GM13976 (cell line): ENCODE measurements at places on chromosomes 11 and 22.

DNA sequence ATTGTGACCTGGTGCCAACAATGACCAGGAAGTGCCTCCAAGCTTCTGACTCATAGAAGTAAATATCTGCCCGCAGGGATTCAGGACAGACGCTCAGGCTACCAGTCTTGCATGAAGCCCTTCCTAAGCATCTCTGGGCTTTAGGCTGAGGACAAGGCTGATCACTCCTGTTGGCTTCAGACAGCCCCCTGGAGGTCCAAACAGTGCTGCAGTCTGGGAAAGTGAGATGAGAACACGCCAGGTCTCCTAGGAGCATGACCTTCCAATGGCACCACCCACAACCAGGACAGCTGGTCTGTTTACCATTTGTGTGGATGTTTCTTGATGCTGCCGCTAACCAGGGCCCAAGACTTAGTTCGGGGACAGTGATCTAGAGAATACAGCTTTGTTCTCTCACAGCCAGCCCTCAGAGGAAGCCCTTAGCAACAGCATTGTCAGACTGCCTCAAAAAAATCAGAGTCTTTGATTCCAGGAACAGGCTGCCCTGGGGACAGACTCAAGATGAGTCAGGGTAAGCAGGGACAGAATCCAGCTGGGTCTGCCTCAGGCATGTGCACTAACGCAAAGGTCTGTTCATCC lies 111.2 kb downstream of the ZNF280B start:
- no peak for DNase-seq

GRCh38 chr22:37371491-37371890 lies 55.8 kb downstream of the ELFN2 start:
- DNase-seq: no peak

GRCh38 chr11:2511421-2512369 lies 66.9 kb downstream of the KCNQ1 start:
- DNase-seq: peak; percentile 31

DNA sequence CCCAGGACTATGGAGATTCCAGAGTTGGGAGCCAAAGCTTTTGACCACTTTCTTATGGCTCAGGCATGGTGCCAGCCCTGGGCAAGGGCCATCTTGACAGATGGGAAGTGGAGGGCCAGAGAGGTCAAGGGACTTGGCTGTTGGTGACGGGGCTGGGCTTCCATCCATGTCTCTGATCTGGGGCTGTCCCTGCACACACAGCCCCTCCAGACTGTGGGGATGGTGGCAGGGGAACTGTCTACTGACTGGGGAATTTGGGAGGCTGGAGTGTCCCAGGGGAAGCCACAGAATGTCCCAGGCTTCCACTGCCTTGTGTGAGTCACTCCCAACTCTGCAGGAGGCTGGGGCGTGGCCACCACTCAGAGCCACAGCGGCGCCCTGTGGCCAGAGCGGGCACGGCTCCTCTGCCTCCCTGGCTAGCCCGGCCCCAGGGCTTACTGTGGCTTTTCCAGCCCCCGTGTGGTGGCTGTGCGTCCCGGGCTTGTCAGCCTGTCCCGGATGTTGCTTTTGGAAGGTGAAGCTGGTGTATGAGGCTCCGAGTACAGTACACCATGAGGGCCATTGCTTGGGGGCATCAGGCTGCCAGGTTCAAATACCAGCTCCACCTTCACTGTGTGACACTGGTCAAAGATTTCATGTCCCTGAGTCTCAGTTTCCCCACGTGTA lies 19.6 kb downstream of the C22orf23 start:
- peak; percentile 95 for DNase-seq

GRCh38 chr11:89490981-89491690 lies at the start of gene NOX4:
TSS of gene NOX4 (minus strand) at chr11:89491375. CDS start at chr11:89491246, 129 bp downstream.
- no peak for DNase-seq

GRCh38 chr22:50531962-50532674 lies 2.3 kb upstream of the TYMP start:
- DNase-seq: no peak

DNA sequence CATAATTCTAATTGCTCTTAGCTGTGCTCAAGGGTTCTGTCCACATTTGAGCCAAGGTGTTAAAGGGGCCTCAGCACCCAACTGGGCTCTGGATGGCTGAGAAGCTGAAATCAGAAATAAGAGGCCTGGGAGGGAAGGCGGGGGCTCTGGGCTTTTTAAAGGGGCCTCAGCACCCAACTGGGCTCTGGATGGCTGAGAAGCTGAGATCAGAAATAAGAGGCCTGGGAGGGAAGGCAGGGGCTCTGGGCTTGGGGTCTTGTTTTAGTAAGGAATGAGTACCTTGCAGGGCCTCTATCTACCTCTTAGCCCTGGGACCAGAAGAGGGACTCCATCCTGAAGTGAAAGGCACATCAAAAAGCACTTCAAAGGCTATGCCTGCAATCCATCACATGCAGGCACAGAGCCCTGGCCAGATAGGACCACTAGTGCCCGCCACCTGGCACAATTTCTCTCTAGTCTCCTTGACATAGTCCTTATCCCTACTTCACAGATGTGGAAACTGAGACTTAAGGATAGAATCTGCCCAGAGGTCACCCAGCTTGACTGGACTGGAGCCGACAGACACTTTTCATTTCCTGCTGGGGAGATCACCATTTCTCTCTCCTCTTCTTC lies 35.6 kb downstream of the DKK3 start:
- DNase-seq: no peak

GRCh38 chr11:119585043-119585781 lies 143.8 kb downstream of the NECTIN1 start:
- no peak for DNase-seq

DNA sequence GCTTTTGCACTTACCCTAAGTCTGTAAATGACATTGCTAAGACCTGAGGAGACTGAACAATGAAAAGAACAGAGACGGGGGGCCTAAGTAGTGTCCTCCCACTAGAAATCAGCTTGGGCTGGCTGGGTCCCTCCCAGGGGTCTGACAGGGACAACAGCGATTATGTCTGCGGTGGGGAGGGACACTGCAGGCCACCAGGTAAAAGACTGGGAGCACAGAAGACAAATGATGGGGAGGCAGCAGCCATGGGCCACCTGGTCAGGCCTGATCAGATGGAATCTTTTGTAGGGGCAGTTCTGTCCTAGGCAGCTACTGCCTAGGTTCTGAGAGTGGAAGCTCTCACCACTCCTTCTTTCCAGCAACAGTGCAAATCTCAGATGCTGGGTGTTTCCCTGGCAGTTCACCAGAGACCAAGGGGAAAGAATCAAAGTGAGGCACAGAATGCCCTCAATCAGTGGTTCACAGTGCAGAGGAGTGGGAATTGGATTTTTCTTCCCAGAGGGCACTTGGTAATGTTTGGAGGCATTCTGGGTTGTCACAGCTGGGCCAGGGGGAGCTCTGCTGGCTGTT lies 59.1 kb upstream of the GNAZ start:
- DNase-seq: no peak

GRCh38 chr11:10911907-10912306 lies 54.1 kb upstream of the ZBED5 start:
- DNase-seq: no peak

DNA sequence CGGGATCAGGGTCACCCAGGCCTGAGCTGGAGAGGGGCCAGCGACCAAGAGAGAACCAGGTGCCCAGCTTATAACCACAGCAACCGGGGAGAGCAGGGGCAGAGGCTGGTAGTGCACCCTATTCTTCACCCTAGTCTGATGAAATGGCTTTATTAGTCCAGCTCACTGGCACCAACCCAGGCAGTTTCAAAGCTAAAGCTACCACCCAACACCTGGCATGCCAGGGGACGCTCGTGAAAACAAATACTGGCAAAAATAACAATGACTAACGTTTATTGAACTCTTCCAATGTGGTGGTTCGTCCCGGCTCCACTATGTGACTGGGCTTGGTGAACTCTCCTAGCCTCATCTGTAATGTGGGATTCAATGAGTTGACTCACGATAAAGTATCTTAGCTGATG lies 30.6 kb downstream of the SCGB1A1 start:
- DNase-seq: no peak

- no peak for DNase-seq
Observed at GRCh38 chr22:39999144-39999757, 4.5 kb downstream of the FAM83F start.

GRCh38 chr11:110711776-110712658 lies at the start of gene ARHGAP20:
TSS of gene ARHGAP20 (minus strand) at chr11:110712437. CDS start at chr11:110712231, 206 bp downstream.
- DNase-seq: peak; percentile 85

GRCh38 chr11:131430473-131431208 lies 60.2 kb downstream of the NTM start:
- DNase-seq: no peak

DNA sequence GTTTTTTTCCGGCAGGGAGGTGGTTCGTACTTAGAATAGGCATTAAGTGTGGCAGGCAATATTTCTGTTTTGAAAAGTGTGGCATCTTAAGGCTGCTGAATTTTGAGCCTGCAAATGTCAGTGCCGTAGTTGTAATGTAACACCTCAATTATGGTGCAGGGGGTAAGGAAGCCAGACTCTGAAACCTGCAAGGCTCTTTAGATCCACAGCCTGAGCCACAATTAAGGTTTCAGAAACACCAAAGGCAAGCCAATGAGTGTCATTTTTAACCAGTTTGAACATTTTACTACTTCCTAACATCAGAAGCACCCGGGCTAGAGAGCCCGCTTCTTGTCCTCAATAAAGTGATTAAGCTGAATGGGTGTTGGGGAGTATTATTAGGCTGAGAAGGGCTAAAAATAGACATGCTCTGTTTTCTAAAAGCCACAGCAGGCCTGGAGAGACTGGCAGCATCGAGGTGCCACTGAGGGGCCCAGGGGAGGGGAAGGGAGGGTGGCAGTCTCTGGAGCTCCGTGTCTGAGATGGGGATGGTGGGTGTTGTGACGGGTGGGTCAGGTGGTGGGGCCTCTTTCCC lies 113.4 kb downstream of the ZBTB16 start:
- no peak for DNase-seq

- DNase-seq: no peak
Observed at GRCh38 chr22:27726686-27727449, 74.7 kb downstream of the MN1 start.

- no peak for DNase-seq
Observed at GRCh38 chr11:33844236-33844635, 47.6 kb downstream of the LMO2 start.

DNA sequence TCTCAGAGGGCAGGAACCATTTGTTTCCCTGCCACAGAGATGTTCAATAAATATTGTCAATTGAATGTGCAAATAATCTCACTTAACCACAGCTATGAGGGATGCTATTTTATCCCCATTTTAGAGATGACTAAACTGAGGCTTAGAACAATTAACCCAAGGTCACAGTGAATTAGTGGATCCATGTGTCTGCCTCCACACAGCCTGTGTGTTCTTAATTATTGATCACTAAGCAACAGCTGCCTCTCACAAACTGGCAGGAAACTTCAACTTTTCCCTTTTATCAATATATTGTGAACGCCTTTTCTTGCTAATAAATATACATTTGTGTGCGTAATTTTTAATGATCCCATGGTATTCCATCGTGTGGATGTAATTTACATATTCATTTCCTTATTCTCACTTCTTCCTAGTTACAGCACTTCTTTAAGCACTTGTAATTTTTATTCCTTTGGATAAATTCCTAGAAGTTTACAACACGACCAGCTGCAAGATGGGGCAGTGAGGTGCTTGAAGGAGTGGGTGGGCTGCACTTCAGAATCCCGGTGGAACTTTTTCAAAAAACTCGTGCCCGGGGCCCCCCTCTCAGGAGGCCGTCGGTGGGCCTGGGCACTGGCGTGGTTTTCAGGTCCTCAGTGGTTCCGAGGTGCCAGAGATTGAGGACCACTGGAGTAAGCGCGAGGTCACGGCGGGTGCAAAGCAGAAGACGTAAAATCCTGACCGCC lies 915 bp upstream of the SREBF2 start:
- no peak for DNase-seq

DNA sequence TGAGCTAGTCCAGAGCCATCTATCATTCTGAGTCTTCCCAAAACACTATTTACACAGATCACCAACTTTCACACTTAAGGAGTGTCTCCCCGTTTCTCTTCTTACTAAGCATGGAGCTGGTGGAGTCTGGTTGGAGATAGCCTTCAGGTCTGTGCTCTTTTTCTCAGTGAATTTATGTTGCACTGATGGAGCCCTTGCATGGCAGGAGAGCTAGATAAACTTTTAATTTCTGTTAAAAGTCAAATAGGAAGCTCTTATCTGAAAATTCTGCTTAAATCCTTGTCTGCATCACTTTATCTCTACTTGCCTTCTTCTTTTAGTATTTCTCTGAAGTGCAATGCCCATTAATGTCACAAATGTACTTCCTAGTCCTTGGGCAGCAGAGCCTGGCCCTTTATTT lies 63.4 kb downstream of the ST3GAL4 start:
- no peak for DNase-seq

DNA sequence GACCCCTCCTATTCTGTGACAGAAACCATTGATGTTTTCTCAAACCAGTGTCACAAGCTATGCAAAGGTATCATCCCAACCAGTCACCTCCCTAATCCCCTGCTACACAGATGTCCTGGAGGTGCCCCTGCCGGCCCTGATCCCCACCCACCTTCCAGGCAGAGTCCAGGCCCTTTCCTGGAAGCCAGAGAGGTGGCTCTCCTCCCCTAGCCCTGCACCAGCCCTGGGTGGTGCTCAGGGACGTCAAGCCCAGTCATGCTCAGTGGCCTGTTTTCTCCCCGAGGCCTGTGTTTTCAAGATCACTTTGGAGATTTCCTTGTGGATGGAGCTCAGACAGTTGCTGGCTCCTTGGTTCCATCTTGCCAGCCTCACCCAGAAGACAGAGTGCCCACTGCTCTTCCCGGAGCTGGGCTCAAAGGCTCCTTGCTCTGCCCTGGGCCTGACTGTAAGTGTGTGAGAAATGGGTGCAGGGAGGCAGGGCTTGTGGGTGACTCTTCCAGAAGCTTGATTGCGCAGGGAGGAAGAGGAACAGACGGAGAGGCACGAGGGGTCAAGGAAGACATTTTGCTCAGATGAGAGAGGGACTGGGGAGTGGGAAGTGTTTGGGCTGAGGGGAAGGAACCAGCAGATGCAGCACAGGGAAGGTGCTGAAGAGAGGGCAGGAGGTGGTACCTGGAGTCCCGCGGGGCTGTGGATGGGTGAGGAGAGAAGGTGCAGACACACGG lies 11.3 kb downstream of the P2RY6 start:
- DNase-seq: no peak

- no peak for DNase-seq
Observed at GRCh38 chr11:1089738-1090599, 15.3 kb downstream of the MUC2 start.

DNA sequence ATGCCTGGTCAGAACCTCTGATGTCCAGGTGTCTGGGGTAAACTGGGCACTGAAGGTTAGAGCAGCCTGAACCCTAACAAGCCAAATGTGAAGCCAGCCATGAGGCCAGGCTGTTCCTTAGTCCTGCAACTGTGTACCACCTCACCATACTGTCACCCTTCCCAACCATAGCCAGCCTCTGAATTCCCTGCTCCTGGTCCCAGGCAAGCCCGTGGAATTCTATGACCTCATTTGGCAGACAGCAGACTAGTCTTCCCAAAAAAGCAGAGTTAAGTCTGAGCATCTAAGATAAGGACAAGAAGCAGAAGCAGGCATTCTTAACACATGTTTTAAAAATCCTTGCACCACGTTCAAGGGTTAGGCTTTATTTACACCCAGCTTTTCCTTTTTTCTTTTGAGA lies 134.8 kb downstream of the C11orf58 start:
- DNase-seq: no peak
